ENCODE measurements at places on chromosomes 13 and 19.

GRCh38 chr13:78701383-78701782, 42.4 kb upstream of the OBI1 start:
- no peak overlapping the region for H3K4me3 ChIP-seq
- H3K27me3 ChIP-seq: no peaks in the 10 kb centered on the region
- no peaks in the 10 kb centered on the region for H3K36me3 ChIP-seq
- no peak for DNase-seq

- H3K27me3 ChIP-seq: no peaks in the 10 kb centered on the region
- H3K36me3 ChIP-seq: no peaks in the 10 kb centered on the region
- no peak for DNase-seq
- H3K4me3 ChIP-seq: no peak overlapping the region
- no peak overlapping the region for H3K27ac ChIP-seq
- H3K4me1 ChIP-seq: peaks cover 2% of the 10 kb centered on the region
Measured at GRCh38 chr13:51805925-51806324, 2.0 kb upstream of the DHRS12 start.

DNA sequence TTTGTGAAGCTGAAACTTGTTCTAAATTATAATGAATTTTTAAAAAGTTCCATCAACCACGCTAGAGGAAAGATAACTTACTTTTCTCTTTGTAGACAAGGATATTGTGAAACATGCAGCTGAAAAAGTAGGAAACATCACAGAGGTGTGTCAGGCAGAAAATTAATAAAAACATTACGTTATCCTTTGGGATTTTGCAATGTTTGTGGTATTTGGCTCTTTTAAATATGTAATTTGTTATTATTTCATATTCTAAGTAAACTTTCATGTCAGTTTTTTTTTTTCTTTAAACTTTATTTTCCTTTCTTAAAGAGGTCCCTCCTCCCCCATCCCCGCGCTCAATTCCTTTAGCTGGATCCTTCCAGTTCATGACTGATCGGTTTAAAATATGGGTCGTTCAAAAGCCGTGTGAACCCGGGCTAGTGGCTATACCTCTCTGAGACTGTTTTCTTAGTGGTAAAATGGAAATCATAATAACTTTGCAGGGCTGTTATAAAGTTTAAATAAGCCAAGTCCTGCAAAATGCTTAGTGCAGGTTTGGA, 740 bp upstream of the CCDC61 start:
- H3K27ac ChIP-seq: no peak overlapping the region
- DNase-seq: no peak
- no peaks in the 10 kb centered on the region for H3K4me1 ChIP-seq
- no peak overlapping the region for H3K4me3 ChIP-seq
- H3K36me3 ChIP-seq: no peaks in the 10 kb centered on the region
- H3K27me3 ChIP-seq: no peaks in the 10 kb centered on the region

DNA sequence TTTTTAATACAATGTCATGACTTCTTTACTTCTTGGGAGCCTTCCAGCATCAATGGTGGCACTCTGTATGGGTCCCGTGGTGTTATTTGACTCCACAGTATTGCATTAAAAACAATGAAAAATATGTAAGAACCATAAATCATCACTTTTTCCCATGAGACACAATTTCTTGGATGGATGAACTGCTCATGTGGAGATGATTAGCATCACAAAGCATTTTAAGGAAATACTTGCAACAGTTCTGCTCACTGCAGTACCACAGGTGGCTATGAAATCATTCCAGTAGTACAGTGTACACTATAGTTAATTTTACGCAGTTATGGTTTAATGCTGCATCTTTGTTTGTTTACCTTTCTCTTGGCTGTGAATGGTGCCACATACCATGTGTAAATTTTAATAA, 37.2 kb upstream of the C1QTNF9B start:
- H3K27me3 ChIP-seq: no peaks in the 10 kb centered on the region
- H3K4me1 ChIP-seq: no peaks in the 10 kb centered on the region
- no peaks in the 10 kb centered on the region for H3K36me3 ChIP-seq

GRCh38 chr13:67158903-67159302, 71.2 kb downstream of the PCDH9 start:
- no peaks in the 10 kb centered on the region for H3K4me1 ChIP-seq
- no peaks in the 10 kb centered on the region for H3K36me3 ChIP-seq
- DNase-seq: no peak
- no peaks in the 10 kb centered on the region for H3K27me3 ChIP-seq
- no peak overlapping the region for H3K4me3 ChIP-seq
- H3K27ac ChIP-seq: no peak overlapping the region

DNA sequence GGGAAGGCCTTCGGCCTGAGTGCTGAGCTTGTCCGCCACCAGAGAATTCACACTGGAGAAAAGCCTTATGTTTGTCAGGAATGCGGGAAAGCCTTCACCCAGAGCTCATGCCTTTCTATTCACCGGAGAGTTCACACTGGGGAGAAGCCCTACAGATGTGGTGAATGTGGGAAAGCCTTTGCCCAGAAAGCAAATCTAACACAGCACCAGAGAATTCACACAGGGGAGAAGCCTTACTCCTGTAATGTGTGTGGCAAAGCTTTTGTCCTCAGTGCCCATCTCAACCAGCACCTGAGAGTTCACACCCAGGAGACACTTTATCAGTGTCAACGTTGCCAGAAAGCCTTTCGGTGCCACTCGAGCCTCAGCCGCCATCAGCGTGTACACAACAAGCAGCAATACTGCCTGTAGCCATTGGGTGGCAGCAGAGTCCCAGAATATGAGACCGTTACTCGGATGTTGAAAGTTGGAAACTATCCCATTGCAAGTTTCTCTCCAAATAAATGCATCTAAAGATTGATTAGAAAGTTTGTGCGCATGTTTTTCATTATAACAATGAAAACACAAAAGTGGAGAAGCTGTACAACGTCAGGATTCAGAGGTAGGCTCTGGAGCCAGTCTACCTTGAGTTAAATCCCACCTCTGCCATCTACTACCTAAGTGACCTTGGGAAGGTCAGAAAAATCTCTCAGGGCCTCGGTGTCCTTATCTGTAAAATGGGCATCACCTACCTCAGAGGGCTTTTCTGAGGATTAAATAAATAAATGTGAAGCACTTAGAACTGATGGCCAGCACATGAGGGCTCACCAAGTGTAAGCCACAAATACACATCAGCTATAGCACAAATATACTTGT, 21.1 kb downstream of the ZNF473 start:
- no peaks in the 10 kb centered on the region for H3K4me1 ChIP-seq
- H3K36me3 ChIP-seq: peaks cover 24% of the 10 kb centered on the region
- no peak overlapping the region for H3K27ac ChIP-seq
- H3K27me3 ChIP-seq: no peaks in the 10 kb centered on the region

GRCh38 chr13:79079351-79079839, 326.7 kb downstream of the RBM26 start:
- H3K36me3 ChIP-seq: no peaks in the 10 kb centered on the region
- H3K27ac ChIP-seq: no peak overlapping the region
- no peak for DNase-seq
- H3K4me1 ChIP-seq: no peaks in the 10 kb centered on the region

DNA sequence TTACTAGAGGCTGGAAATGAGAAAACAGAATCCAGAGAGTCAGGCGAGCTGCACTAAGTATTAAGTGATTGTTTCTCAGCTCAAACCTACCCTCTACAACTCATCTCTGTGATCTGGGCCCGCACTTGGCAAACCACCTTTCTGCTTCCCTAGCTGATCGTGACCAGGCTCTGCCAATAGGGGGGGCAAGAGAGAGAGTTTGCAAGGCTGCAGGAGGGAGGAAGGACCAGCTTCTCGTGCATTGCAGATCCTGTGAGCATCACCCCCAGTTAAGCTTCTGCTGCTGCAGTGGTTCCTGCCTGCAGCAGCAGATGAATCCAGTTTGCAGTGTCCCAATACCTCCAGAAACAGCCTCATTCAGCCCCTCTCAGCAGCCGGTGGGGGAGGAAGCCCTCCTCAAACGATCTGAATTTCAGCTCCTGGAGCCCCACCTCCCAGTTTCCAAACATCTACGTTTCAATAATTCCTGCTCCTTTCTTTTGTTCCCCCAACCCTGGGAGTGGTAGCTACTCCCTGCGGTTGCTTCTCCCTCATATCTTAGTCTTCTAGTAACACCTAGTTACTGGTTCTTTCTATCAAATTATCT, 20.0 kb downstream of the XRCC1 start:
- no peak overlapping the region for H3K4me3 ChIP-seq
- H3K4me1 ChIP-seq: no peaks in the 10 kb centered on the region
- peak; percentile 82 for DNase-seq
- H3K27ac ChIP-seq: no peak overlapping the region
- H3K36me3 ChIP-seq: no peaks in the 10 kb centered on the region

DNA sequence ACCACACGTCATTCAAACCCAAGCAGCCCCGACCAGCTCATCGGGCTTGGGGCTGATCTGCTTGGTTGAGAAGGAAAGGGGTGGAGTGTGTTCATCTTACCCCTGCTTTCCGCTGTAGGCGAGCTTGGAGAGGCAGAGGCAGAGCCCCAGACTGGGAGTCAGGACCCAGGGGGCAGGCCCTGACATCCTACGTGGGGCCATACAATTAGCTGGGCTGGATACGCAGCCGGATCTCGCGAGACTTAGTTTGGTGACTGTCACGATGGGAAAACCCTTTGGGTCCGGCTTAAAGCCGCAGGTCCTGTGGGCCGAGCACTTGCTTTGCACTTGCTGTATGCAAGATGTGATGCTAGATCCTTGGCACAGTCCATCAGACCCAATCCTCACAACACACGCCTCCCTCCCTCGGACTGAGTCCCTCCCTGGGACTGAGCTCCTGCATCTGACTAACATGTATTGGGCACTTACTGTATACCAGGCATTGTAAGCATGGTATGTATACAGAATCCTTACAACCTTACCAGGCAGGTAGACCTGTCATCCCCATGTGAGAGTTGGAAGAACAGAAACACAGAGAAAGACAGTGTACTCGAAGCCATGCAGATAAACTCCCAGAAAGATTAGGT, 3.7 kb downstream of the CEACAM16 start:
- H3K4me3 ChIP-seq: no peak overlapping the region
- H3K27me3 ChIP-seq: no peaks in the 10 kb centered on the region
- H3K4me1 ChIP-seq: no peaks in the 10 kb centered on the region

GRCh38 chr13:26756961-26757360, 3.6 kb downstream of the GPR12 start:
- no peaks in the 10 kb centered on the region for H3K4me1 ChIP-seq
- no peak overlapping the region for H3K4me3 ChIP-seq
- H3K27me3 ChIP-seq: no peaks in the 10 kb centered on the region
- no peak for DNase-seq
- H3K36me3 ChIP-seq: no peaks in the 10 kb centered on the region
- H3K27ac ChIP-seq: no peak overlapping the region

- no peak overlapping the region for H3K27ac ChIP-seq
- peak overlapping the region; percentile 6 for H3K4me3 ChIP-seq
- no peaks in the 10 kb centered on the region for H3K4me1 ChIP-seq
- peak; percentile 97 for DNase-seq
- H3K27me3 ChIP-seq: no peaks in the 10 kb centered on the region
Measured at GRCh38 chr19:18416778-18417249, 2.4 kb upstream of the SSBP4 start.

- no peaks in the 10 kb centered on the region for H3K27me3 ChIP-seq
- H3K4me1 ChIP-seq: peaks cover 3% of the 10 kb centered on the region
- H3K4me3 ChIP-seq: no peak overlapping the region
- DNase-seq: no peak
- no peaks in the 10 kb centered on the region for H3K36me3 ChIP-seq
- H3K27ac ChIP-seq: no peak overlapping the region
Measured at GRCh38 chr13:104694397-104694796, 1628.2 kb upstream of the SLC10A2 start.

GRCh38 chr13:55437162-55437561, 1703.6 kb upstream of the PRR20A start:
- H3K4me3 ChIP-seq: no peak overlapping the region
- DNase-seq: no peak
- H3K36me3 ChIP-seq: no peaks in the 10 kb centered on the region
- no peaks in the 10 kb centered on the region for H3K27me3 ChIP-seq

DNA sequence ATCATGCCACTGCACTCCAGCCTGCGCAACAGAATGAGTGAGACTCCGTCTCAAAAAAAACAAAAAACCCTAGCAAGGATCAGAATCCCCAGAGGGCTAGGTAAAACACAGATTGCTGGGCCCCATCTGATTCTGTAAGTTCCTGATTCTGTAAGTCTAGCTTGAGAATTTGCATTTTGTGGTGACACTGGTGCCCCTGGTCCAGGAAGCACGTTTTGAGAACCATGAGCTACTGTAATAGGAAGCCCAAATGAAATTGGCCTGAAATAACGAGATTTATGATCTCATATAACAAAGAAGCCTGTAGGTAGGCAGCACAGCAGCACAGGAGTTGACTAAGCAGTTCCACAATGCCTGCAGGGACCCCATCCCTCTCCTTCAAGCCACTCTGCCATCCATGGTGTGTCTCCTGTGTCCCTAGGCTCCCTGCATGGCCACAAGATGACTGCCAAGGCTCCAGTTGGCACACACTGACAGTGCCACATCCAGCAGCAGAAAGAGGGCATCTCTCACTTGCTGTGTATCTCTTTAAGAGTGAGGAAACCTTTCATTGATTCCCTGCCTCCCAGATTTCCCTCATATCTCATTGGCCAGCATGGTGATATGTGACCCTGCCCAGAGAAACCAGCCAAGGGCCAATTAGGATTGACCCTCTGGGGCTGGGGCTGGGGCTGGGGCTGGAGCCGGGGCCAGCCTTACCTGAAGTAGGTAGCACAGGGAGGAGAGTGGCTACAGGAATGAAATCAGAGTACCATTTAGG, 21.7 kb downstream of the SIPA1L3 start:
- H3K36me3 ChIP-seq: no peaks in the 10 kb centered on the region
- no peaks in the 10 kb centered on the region for H3K4me1 ChIP-seq
- no peak overlapping the region for H3K27ac ChIP-seq
- no peak for DNase-seq
- H3K4me3 ChIP-seq: no peak overlapping the region

GRCh38 chr13:36717966-36718545, 44.2 kb downstream of the SERTM1 start:
- H3K27ac ChIP-seq: no peak overlapping the region
- H3K36me3 ChIP-seq: no peaks in the 10 kb centered on the region
- peaks cover 1% of the 10 kb centered on the region for H3K27me3 ChIP-seq
- DNase-seq: no peak
- H3K4me1 ChIP-seq: no peaks in the 10 kb centered on the region

GRCh38 chr19:48169939-48170803, at the start of the genes LIG1 and ZSWIM9:
Gene LIG1, minus strand, starts transcription at chr19:48170344. Its CDS starts 4,778 bp downstream, at chr19:48165566.
Gene ZSWIM9, plus strand, starts transcription at chr19:48170680. Its CDS starts 1,123 bp downstream, at chr19:48171803.
- no peaks in the 10 kb centered on the region for H3K4me1 ChIP-seq
- no peaks in the 10 kb centered on the region for H3K27me3 ChIP-seq
- H3K4me3 ChIP-seq: peak within 1 kb of the TSS; percentile 65
- DNase-seq: peak; percentile 97
- H3K36me3 ChIP-seq: no peaks in the 10 kb centered on the region
